Activated CD4-positive, alpha-beta T cell treated with anti-CD3 and anti-CD28 coated beads, Interleukin-2, Interleukin-6, amounts not matched to agents 100 ng/mL and 50 ng/mL, durations not matched to agents 16 hours and 8 hours (primary cell): ENCODE measurements at places on chromosomes 12 and 14.
A peak's percentile ranks its signal among the peaks of the same experiment; 100 is the strongest.

DNA sequence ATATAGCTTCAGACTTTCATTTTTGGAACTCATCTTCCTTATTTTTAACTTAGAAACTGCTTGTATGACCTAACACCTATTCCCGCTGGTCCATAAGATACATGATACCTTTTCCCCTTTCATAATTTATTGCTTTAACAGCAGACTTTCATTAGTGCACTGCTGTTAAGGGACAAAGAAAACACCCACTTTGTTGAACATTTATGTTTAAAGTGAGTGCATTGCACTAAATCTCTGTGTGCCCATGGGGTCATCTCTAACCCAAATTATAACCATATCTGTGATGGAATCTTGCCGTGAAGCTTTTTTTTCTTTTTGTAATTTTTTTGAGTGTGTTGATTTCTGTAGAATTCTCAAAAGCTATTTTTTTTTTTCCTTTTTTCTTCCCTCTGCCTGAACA is 261.8 kb downstream of the TMTC2 start:
- no peak for DNase-seq

- no peak for DNase-seq
Measured at GRCh38 chr12:80512781-80513180, 68.7 kb downstream of the PTPRQ start.

GRCh38 chr12:69412655-69413054 is 53.1 kb downstream of the YEATS4 start:
- no peak for DNase-seq

- no peak for DNase-seq
Measured at GRCh38 chr12:63450816-63451215, 217.5 kb downstream of the DPY19L2 start.

DNA sequence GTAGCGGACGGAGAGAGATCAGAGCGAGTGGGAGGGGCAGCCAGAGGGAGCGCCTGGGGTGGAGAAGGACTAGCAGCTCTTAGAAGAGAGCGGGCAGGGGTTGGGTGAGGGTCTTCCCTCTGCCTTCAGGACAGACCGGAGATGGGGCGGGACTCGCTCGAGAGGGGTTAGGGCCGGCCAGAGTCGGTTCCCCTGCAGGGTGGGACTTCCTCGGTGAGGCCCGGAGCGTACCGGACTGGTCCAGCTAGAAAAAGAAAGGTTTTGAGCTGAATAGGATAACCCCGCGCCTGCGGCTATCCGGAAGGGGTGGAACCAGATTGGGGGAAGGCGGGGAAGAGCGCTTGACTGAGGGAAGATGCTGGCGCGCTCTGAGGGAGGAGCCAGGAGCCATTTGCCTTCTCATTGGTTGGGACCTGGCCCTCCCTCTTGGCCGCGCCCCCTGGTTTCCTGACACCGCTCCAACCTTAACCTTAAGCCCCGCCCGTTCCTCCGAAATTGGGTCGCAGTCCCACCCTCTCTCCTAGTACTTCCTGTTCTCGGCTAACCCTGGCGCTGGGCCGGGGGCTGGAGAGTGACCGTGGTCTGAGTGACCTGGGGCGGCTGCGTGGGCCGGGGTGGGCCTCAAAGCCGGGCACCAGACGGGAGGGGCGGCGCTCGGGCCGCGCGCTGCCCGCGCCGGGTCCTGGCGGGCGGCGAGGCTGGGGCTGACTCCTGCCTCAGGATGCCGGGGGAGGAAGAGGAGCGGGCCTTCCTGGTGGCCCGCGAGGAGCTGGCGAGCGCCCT is at the start of gene RNF31:
Gene RNF31, plus strand, starts transcription at position 521 of the 783 bp plus-strand sequence. Its CDS starts 201 bp downstream, at position 722.
- peak; percentile 99 for DNase-seq

DNA sequence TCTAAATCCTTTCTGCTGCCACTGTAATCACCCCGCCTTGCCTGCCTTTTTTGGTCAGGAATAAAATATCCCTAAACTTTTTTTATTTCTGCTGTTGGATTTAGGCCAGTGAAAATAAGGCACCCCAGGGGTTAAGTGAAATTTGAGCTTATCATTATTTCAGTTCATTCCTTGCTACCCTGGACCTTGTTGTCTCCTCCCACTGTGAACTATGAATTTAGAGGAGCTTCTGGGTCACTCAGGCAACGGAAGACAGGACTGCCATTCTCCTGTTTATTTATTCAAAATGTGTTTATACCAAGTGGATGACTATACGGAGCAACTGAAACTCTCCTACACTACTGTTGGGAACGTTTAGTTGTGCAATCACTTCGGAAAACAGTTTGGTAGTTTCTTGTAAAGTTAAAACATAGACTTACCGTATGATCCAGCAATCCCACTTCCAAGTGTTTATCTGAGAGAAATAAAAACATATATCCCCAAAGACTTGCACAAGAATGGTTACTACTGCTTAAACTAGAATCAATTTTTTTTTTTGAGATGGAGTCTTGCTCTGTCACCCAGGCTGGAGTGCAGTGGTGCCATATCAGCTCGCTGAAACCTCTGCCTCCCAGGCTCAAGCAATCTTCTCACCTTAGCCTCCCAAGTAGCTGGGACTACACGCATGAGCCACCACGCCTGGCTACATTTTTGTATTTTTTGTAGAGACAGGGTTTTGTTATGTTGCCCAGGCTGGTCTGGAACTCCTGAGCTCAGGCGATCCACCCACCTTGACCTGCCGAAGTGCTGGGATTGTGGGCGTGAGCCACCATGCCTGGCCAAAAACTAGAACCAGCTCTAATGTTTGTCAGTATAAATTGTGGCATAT is 2.3 kb upstream of the TRAFD1 start:
- no peak for DNase-seq

DNA sequence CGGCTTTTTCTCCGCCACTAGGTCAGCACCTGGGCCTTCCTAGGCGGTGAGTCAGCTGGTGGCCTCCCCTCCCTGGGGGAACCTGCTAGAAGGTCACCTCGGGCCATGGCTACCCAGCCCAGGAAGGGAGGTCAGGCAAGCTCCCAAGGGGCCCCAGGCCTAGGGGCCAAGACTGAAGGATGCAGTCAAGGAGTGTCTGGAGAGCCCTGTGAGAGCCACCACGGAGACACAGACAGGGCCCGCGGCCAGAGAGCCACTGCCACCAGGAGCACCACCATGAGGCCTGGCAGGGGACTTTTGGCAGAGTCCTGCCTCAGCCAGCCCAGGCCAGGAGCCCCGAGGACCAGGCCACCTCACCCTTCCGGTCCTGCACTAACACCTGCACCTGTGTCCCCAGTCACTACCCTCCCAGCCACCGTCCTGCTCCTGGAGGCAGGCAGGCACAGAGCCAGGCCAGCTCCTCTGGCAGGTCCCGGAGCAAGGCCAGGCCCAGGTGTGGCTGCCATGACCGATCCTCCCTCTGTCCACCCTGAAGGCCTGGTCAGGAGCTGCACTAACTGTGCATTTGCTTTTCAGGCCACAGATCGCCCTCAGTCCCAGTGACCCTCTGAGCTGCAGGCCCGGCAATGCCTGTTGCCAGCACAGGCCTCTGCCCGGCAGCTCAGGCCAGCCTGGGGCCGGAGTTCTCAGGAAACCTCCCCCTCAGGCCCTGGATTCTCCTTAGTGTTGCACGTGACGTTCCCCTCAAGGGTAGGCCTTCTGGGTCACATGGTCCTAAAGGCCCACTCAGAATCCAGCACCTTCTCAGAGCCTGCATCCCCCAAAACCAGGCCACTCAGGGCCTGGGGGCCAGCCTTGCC is 6.9 kb downstream of the PHETA1 start:
- no peak for DNase-seq

- DNase-seq, result no peak
Measured at GRCh38 chr14:104968153-104968527, 10.0 kb downstream of the AHNAK2 start.

DNA sequence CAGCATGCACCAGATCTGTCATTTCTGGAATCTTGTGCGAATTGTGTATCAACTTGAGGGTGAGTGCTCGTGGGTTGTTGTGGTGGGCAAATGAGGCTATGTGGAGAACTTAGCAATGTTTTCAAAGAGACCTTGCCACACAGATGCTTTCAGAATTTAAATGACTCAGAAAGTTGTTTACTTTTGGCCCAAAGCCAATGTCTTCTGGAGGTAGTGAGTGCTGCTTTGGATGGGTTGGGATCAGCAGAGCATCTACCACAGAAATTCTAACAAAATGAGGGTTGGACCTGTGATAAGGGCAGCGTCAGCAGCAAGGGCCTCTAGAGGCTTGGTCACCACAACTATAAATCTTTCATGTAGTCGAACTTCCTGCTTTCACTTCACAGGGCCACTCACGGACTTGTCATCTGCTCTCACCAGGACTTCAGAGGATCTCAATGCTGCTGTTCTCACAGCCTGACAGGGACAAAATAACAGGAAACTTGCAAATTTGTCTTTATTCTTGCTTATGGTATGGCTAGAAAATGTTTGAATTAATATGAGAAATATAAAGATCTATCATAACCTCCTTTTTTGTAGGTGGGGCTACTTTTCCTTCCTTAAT is 111.4 kb downstream of the DACT1 start:
- DNase-seq, result peak; percentile 77

GRCh38 chr12:11906286-11906935 is 164.3 kb upstream of the BCL2L14 start:
- DNase-seq, result no peak

- no peak for DNase-seq
Measured at GRCh38 chr12:98295681-98296080, 219.7 kb upstream of the TMPO start.

DNA sequence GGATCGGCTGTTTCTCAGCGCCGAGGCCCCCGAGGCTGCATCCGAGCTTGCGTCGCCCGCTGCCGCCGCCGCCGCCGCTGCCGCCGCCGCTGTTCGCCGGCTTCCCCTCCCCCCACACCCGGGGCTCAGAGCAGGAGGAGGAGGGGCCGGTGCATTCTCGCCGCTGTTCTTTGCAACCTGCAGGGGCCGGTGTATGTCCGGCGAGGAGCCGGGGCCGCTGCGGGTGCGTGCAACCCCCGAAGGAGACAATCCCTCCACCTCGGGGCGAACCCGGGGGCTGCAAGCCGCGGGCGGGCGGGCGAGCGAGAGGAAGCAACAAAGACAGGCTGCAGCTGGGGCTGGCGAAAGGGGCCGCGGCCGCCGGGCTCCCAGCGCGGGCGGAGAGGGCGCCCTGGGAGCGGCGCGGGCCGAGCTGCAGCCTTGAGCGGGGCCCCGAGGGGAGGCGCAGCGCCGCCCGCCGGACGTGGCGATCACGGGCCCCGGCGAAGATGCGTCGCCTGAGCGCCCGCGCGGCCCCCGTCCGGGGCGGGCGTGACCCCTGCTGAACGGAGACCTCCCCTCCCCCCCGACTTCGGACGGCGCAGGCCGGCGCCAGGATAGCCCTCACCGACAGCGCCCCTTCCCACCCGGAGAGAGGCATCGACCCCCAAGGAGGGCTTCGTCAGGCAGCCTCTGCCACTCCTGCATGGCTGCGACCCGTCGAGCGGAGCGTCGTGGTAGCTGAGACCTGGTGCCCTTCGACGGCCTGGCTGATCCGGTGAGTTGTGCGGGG is 702 bp downstream of the FAM222A start:
- peak; percentile 37 for DNase-seq
